HTR-8/SVneo (cell line): ENCODE measurements at places on chromosomes 5 and 9.

GRCh38 chr5:36772276-36773140 lies 104.1 kb upstream of the NIPBL start:
- no peak for DNase-seq

DNA sequence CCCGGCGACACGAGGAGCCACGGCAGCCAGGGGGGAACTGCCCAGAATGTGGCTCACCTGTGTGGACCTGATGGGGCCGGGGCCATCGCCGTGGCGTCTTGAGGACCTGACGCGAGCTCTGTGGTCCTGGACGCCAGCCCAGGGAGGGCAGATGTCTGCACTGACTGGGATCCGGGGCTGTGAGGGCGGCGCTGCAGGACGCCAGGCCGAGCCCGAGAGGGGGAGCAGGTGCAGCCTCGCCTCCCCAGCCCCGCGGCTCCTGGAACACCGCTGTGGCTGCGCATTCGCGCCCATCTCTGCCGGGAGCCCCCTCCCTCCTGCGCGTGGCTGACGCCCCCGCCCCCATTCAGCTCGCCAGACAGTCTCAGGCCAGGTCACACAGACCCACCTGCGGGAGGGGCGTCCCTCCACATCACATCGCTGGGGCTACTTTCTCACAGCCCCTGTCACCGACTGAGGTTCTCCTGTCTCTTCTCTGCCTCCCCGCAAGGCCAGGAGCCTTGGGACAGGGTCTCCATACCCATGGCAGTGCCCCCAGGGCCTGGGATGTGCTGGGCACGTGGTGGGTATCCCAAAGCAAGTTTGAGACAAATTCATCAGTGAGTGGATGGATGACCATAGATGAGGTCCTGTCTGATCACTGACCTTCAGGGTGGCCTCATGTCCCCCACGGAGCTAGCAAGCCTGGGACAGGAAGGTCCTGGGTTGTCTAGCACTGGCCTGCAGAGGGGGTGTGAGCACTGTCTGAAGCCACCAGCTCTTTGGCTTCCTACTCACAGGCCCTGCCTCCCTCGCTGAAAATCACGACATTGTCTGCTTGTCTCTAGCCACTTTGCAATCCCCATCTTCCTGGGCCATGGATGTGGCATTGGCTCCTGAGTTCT lies 47.3 kb downstream of the RASGEF1C start:
- DNase-seq = no peak

DNA sequence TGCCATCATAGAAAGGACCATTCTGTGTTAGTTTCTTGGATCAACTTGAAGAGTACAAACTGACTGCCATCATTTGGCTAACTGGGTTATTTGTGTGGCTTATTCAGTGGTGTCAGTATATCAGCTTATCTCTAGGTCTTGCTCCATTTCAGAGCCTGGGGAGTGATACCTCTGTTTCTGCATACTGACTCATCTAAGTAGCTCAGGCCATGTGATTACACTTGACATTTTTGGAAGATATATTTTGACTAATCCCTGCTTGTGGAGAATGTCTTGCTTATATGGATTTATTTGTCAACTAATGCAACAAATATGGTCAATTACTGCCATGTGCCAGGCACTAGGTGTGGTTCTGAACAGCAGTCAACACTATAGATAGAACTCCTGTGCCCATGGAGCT lies 311.7 kb downstream of the YTHDC2 start:
- DNase-seq = no peak

GRCh38 chr5:85388770-85389169 lies 1004.1 kb upstream of the EDIL3 start:
- no peak for DNase-seq

GRCh38 chr5:72451741-72452505 lies 55.3 kb downstream of the ZNF366 start:
- DNase-seq = no peak

GRCh38 chr9:35611230-35611797 lies 6.3 kb downstream of the TESK1 start:
- peak; percentile 17 for DNase-seq

DNA sequence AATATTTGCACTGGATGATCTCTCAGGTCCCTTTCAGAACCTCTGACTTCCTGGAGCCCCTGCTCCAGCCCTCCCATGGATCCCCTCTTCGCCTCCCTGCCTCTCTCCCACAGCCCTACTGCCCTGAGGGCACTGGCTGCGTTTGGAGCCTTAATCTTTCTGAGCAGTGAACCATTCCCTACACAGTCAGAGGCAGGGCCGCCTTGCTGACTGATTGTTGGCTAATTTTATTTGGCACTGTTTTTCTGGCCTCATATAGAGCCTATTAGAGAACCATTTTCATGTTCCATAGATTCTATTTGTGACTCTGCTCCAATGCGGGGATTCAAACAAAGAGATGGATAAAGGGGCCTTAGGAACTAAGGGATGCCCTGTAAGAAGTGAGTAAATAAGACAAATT lies 91.1 kb downstream of the BRINP1 start:
- no peak for DNase-seq

DNA sequence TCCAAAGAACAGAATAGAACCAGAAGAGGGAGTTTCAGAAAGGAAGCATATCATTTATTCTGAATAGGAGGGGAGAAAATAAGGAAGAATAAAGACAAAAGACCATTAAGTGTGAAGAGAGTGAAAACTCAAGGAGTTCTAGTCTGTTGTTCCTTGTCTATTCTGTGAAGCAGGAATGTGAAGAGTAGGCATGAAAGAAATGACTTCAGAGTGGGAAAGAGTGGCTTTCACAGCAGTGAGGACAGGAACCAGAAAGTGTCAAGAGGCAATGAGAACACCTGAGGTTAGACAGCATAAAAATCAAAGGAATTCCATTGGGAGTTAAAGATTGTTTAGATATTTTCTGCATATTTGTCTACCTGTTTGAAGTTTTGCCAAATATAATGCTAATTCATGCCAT lies 768.8 kb upstream of the GRAMD2B start:
- DNase-seq = no peak

DNA sequence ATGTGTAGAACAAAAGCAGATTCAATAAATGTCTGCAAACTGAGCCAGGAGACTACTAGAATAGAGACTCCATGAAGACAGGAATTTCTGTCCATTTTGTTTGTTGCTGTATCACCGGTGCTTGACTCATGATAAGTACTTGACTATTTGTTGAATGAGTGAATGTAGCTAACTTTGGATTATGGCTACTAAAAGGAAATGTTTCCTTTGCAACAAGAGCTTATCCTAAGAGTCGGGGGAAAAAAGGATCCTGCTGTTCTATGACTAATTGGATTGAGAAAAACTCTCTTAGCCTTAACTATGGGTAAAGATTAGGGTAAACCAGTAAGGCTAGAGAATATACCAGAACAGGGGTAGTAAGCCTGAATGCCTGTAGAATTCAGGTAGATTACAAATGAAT lies 3.5 kb downstream of the PAIP1 start:
- DNase-seq = no peak

GRCh38 chr5:56561-57290 lies 35.2 kb upstream of the PLEKHG4B start:
- peak; percentile 64 for DNase-seq

DNA sequence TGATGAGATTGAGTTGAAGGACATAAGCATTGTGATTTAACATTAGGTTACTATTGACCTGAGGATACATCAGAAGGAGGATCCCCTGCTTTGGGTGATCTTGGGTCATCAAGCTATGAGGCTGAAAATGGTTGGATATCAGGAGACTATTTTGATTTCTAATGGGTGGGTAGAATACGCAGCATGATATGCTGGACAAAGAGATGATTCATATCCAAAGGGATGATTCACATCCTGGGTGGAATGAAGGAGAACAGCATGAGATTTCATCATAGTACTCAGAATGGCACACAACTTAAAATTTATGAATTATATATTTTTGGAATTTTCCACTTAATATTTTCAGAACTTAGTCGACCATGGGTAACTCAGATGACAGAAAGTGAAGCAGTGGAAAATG lies 1759.5 kb upstream of the C9orf72 start:
- DNase-seq = peak; percentile 4

DNA sequence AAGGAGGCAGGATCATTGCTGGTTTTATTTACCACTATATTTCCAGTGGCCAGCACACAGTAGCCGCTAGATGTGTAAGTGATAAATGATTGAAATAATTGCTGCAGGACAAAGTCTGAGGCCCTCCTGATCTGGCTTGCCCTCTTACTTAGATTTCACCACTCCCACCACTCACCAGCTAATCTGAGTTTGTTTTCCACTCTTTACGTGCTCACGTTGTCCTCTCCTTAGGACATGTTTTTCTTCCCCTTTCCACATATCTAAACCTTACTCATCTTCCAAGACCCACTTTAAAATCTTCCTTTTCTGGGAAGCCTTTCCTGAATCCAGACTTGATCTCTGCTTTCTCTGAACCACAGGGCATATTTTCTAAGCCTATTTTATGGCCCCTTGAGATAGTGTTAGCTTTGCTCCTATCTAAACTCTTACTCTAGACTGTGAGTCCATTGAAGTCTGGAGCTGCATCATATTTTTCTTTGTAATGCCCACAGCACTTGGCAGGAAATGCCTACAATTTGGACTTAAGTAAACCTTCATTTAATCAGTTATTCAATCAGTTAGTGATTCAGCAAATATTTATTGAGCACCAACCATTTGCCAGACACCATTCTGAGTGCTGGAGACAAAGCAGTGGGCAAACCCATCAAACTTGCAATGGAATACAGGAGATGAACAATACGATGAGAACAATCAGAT lies 2.4 kb downstream of the TLR4 start:
- DNase-seq = no peak

DNA sequence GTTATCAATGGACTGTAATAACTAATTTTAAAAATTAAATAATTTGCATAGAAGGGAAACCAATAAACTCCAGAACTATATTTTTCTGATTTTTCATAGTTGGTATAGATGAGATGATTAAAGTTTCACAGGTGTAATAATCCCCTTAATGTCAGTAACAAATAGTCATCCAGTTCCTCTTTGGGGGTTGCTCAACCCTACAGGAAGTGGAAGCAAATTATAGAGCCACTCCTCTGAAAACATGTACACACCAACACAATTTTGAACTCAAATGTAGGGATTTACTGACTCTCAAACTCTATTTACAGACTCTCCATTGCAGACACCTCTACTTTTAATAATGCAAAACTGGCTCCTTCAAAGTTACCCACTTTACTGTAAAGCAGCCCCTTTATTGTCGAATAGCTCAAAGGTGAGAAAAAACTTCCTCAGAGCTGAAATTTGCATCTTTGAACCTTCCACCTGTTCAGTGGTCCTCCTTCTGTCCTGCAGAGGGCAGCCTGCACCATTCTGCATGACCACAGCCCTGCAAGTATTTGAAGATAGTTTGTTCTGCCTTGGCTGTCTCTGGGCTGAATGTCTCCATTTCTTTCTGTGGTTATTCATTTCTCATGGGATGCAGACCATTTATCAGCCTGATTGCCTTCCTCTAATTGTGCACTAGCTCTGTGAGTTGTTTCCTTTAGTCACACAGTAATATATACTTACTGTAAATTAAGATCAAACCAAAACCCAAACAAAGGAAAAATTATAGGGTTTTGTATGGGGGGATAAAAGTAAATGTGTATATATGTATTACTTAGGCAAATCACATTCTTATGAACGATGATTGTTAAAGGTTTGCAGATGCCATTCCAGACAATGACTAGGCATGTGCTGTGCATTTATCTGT lies 383.2 kb upstream of the SGCD start:
- no peak for DNase-seq

GRCh38 chr5:179820483-179821297 lies at the start of gene SQSTM1:
Gene SQSTM1, plus strand, starts transcription at chr5:179820905. Its CDS starts 32 bp downstream, at chr5:179820937.
- peak; percentile 65 for DNase-seq

DNA sequence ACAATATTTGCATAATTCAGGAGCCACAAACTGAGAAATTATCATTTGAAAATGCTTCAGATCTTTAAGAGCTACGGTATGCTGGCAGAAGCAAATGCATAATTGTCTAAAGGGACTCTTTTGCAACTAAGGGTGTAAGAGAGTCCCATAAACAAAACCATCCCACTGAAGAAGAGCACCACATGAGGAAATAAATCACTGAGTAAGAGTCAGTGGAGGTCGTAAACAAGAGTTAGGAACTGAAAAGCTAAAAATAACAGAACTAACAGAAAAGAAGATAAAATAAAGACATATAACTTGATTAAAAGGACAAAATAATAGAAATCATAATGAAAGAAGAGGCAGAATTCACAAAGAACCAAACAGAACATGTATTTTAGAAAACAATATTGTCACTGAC lies 3.5 kb upstream of the SMC2 start:
- DNase-seq = no peak

- no peak for DNase-seq
These were observed 24.1 kb upstream of the TNC start for GRCh38 chr9:115142090-115142489.

GRCh38 chr9:125088752-125089151 lies 54.6 kb downstream of the SCAI start:
- no peak for DNase-seq

DNA sequence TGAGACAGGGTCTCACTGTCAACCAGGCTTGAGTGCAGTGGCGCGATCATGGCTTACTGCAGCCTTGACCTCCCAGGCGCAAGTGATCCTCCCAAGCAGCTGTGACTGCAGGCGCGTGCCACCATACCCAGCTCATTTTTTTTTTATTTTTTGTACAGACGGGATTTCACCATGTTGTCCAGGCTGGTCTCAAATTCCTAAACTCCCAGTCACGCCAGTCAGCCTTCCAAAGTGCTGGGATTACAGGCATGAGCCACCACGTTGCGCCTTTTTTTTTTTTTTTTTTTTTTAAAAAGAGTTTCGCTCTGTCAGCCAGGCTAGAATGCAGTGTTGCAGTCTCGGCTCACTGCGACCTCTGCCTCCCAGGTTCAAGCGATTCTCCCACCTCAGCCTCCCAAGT lies 27.1 kb upstream of the SRP19 start:
- no peak for DNase-seq

- no peak for DNase-seq
These were observed 243.8 kb upstream of the PUM3 start for GRCh38 chr9:3087697-3088096.

DNA sequence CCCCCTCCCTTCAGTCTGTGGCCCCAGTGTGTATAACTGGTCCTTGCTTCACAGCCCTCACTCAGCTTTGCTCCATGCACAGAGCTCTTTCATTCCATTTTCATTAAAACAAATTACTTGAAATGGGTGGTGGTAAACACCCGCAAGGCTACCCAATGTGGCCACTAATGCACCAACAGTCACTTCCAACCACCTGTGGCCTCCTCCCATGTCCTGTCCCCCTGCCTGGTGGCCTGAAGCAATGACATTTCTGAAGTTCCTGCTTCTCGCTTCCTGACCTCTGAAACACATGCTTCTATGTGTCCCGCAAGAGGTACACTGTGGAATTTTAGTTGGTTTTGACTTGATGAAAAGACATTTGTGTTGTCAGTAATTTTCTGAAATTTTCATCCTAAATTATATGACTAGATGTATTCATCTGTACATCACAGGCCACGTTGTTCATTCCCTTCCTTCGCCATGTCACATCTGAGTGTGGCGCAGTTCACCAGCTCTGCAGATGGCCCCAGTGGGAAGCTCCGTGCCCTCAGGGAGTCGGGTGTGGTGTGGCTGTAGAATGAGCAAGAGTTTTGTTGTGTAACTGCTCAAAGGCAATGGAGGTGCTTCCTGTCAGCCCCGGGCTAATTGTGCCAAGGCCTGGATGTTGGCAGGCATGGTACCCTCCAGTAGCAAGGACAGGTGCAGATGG lies 9.6 kb downstream of the ROPN1L start:
- no peak for DNase-seq
